ENCODE measurements at places on chromosomes 2 and 18.
A peak's percentile ranks its signal among the peaks of the same experiment; 100 is the strongest.

DNA sequence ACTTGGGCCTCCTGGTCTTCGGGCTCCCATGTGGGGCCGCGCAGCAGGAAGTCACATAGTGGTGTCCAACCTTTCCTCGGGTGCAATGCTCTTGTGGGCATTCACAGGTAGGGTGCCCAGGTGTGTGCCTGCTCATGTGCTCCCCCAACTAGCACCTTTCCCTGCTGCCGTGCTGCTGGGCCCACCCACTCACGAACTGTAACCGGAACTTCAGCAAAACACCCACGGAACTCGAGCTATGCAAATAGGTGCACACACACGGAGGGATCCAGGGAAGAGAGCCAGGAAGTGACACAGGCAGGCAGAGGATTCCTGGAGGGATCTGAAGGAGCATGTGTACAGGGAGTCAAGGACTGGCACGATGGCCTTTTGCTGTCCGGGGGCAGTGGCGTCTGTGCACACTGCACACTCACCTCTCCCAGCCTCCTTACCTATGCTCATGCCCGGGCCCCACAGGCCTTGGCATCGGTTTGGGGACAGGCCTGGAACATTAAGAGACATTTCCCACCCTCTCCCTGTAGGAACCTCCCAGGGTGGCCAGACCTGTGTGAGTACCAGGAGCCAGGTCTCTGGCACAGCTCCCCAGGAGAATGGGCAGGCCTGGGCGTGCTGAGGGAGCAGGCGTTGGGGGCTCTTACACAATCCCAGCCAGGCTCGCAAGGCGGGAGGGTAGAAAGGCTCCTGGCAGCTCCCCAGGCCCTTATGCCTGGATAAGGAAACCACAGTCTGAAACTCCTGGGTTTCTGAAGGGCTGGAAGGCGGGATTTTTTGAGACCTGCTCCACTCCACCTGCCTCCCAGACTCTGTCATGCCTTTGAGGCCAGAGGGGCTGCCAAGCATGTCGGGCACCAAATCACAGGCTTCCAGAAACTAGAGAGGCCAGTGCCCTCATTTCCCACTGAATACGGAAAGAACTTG is 6.6 kb upstream of the PTMA start:
- no peak for DNase-seq

DNA sequence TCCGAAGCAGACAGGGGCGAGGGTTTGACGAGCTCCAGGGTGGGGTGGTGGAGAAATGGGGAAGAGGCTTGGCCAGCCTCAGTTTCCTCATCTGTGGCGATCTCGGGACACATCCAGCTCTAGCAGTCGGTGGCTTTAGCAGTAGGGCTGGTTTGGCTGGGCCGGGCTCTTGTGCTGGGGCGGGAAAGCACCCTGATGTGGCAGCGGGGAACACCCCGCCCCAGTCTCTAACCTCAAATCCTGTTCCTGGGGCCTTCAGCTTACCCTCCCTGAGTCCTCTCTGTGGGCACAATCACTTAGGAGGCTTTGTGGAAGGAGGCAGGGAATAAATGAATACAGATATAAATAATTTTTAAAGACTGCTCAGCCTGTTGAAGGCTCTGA is 26.5 kb upstream of the MCFD2 start:
- peak; percentile 57 for DNase-seq

DNA sequence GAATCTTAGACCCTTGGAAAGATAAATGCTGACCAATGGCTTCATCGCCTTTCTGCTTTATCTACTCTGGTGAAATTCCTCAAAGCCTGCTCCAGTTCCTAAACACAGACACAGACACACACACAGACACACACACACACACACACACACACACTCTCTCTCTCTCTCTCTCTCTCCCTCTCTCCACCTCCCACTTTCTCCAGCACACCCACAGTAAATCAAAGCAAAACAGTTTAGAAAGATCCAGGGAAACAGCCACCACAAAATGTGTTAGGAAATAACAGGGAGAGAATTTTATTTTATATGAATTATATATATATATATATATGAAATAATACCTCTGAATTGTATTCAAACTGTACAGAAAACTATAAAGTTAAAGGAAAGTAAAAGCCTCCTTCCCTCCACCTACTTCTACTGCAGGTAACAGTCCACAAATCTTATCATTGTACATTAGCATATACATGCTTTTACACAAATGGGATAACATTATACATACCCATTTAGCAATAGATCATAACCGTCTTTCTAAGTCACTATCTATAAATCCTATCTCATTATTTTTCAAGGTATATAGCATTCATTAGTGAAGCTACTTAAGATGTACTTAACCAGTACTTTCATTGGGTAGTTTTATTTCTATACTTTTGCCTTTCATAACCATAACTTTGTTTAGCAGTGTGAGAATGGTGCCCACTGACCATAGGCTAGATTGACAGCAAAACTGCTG is 38.5 kb downstream of the MREG start:
- DNase-seq: no peak

DNA sequence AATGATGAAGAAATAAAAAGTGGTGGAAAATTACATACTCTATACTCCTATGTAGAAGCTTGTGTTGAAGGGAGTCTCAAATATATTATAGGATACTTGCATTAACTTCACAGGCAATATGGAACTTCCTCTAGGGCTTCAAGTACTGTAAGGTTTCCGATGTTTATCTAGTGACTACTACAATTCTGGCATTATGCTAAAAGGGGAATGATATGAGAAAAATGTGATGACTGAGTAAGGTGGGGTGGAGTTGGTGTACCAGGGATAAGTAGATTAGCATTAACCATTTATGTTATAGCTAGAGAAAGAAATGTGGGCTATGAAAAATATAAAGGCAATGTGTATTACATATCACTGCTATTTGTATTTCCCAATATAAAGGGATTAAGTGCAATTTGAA is 229.5 kb downstream of the DCC start:
- DNase-seq: no peak

Data from stimulated activated CD4-positive, alpha-beta T cell treated with anti-CD3 and anti-CD28 coated beads, Interleukin-2, amount 100 ng/mL, for 48 hours (primary cell).